RWPE2 (cell line): ENCODE measurements at places on chromosomes 7 and 10.
A peak's percentile ranks its signal among the peaks of the same experiment; 100 is the strongest.

DNA sequence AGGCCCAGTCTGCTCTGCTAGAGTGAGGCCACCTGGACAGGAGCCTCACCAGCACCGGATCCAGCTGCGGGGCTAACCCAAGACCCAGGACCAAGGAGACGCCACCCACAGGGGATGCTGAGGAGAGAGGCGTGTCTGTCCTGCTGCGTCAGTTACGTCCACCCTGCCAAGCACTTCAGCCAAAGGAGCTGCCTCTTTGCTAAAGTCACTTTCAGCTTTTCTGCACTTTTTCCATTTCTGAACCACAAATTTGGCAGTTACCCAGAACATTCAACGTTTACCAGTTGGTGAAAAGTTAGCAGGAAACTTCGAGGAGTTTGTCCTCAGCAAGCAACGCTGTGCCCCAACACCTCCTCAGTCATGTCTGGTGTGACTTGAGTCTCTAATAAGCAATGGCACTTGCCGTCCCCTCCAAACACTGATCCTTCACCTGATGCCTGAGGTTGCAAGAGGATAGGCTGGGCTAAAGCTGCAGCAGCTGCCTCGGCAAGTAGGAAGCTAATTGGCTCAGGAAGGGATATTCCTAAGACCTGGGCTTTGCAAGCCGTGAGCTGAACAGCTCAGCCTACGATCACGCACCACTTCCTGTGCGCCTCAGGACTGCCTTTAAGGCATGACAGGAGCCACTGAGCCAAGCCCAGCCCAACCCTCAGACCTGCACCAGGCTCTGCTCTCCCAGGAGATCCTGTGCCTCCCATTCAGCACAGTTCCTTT, 40.1 kb downstream of the KCNH2 start:
- H3K36me3 ChIP-seq: no peaks in the 10 kb centered on the region
- peak; percentile 76 for DNase-seq
- H3K27me3 ChIP-seq: no peaks in the 10 kb centered on the region
- H3K4me1 ChIP-seq: peaks cover 36% of the 10 kb centered on the region
- H3K27ac ChIP-seq: peak overlapping the region; percentile 38
- no peak overlapping the region for H3K4me3 ChIP-seq

GRCh38 chr10:59037018-59037389, 139.4 kb upstream of the PHYHIPL start:
- no peak overlapping the region for H3K4me3 ChIP-seq
- H3K27me3 ChIP-seq: no peaks in the 10 kb centered on the region
- DNase-seq: no peak
- H3K36me3 ChIP-seq: no peaks in the 10 kb centered on the region

DNA sequence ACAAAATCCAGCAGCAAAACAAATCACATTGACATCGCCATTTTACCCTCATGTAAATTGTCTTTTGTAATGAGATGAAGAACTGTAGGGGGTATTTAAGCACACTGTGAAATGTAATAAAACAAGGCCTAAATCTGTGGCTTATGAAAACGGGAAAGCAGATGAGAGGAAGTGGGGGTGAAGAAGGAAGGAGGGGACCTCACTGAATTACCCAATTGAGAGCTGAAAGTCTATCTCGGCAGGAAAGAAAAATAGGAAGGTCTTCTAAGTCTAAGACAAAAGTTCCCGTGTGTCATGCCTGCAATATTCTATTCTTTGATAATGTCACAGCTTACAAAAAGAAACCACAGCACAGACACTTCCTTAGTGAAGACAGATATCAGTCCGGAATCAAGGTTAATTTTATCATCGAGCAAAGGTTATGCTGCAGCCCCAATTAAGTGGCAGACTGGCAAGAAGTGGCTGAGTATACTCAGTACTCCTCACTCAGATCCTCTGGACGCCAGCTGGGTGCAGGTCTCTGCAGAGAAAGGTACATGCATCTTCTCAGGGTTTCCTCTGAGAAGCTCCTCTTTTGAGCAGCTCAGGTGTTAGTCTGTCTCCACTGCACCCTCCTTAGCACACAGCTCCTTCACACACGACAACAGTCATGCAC, 239.7 kb downstream of the FANK1 start:
- no peak overlapping the region for H3K27ac ChIP-seq
- H3K4me3 ChIP-seq: no peak overlapping the region
- no peaks in the 10 kb centered on the region for H3K27me3 ChIP-seq
- no peaks in the 10 kb centered on the region for H3K36me3 ChIP-seq

DNA sequence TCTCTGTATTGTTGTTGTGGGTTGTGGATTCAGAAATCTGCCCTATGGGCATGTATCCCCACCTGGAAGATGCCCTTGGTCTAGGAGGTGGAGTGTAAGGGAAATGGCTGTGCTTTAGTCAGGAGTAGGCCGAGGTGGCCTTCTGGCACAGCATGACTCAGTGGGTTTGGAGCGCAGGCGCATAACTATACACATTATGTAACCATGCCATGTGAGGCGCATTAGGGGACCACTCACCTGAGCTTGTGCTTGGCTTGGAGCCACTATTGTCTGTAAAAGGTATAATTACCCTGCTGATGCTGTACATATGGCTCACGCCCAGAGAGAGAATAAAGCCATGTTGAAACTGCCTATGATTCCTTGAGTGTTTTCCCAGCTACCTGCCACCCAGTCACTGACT, 20.6 kb upstream of the ADAMTS14 start:
- H3K27me3 ChIP-seq: no peaks in the 10 kb centered on the region
- no peak for DNase-seq
- peak overlapping the region; percentile 20 for H3K27ac ChIP-seq
- no peaks in the 10 kb centered on the region for H3K36me3 ChIP-seq
- H3K4me3 ChIP-seq: no peak overlapping the region

DNA sequence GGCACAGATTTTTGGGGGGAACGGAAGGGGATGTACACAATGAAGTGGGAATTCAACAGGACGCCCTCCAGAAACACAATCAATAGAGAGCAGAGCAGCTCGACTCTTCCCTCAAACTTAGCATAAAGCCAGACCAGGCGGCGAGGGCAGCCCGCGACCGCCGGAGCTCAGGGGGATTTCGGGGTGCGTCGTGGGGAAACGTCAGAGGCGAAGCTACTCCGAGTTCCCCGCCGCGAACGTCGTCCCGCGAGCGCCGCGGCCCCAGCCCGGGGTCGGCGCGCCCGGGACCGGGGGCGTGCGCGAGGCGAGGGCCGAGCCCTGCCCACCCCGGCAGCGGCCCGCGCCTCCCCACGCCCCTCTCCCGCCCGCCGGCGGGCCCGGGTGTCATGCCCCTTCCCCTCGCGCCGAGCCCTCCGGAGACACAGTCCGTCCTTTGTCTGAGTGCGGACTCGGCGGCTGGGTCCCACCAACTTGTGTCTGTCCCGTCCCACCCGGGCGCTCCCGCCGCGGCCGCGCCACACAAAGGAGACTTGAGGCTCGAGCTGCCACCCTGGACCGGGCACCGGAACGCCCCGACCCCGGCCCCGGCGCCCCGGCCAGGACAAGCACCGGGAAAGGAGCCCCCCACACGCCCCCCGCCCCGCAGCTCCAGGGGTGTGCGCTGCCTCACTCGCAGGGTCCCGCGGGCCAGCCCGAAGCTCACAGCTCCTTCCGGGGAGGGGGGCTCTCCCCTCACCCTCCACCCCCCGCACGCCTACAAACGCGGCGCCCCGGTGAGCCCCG, 634 bp downstream of the EZH2 start:
- peak; percentile 70 for DNase-seq
- no peaks in the 10 kb centered on the region for H3K27me3 ChIP-seq
- H3K4me3 ChIP-seq: peak overlapping the region; percentile 90
- peak overlapping the region; percentile 68 for H3K27ac ChIP-seq
- peaks cover 6% of the 10 kb centered on the region; the same call in 1 of the 2 replicates for H3K36me3 ChIP-seq

DNA sequence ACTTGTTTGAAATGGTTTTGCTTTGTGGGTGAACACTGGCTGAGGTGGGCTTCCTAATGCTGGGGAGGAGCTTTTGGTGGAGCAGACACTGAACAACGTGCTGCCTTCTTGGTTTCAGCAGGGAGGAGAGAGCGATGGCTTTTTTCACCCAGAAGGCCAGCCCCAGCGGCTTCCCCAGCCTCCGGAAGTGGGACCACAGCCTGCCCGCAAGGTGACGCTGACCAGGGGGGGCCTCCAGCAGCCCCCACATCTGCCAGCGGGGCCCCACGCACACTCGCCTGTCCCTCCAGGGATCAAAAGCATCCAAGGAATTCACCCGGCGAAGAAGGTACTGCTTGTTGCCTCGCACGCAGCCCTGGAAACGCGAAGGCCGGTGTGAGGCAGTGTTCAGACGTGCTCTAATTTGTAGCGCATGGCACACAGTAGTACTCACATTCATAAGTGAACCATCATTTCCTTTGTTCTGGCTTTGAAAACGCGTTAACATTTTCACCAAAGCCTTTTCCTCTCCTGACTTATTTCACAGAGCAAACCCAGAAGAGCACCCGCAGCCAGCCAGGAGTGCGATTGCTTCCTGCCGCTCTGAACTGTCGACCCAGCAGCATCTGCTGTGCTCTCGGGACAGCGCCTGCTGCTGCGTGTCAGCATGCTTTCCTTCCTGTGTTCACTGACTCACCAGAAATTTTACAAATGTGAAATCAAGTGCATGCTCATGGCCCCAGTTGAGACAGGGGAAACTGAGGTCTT, 48.4 kb downstream of the SHH start:
- H3K4me1 ChIP-seq: no peaks in the 10 kb centered on the region
- no peak overlapping the region for H3K4me3 ChIP-seq
- peaks cover 55% of the 10 kb centered on the region for H3K36me3 ChIP-seq
- no peak overlapping the region for H3K27ac ChIP-seq

DNA sequence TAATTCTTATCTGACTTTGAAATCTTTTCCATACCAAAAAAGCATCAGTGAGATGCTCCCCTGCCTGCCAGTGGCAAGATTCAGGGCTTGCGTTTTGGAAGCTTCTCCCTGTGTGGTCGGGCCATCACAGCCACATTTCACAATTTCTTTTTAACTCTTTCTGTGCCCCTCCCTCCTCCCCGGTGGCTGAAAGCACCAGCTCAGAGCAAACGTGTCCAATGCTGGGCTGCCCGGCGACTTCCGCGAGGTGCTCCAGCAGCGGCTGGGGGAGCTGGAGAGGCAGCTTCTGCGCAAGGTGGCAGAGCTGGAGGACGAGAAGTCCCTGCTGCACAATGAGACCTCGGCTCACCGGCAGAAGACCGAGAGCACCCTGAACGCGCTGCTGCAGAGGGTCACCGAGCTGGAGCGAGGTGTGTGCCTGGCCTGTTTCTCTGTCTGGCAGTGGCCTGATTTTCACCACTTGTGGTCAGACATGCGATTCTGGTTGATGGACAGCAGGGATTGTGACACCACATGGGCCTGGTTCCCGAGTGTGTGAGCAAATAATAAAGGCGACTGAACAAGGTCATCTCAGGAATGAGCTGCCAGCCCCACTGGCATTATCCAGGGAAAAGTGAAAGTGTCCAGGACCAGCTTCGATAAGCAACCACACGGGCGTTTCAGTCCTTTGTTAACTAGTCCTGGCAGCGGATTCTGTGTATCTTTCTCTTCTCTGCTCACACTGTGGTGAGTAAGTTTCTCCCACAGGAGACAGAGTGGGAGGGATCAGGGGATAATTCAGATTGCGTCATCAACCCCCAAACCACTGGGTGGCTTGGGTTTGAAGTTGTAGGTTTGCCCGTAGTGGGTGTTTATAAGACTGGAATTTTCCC, 2.6 kb downstream of the NPTX2 start:
- H3K4me1 ChIP-seq: no peaks in the 10 kb centered on the region
- no peak overlapping the region for H3K27ac ChIP-seq
- H3K4me3 ChIP-seq: no peak overlapping the region
- H3K27me3 ChIP-seq: peaks cover 81% of the 10 kb centered on the region

GRCh38 chr10:86583983-86584382, 62.4 kb upstream of the WAPL start:
- no peak for DNase-seq
- no peak overlapping the region for H3K4me3 ChIP-seq
- H3K27ac ChIP-seq: no peak overlapping the region
- H3K27me3 ChIP-seq: no peaks in the 10 kb centered on the region
- no peaks in the 10 kb centered on the region for H3K4me1 ChIP-seq

DNA sequence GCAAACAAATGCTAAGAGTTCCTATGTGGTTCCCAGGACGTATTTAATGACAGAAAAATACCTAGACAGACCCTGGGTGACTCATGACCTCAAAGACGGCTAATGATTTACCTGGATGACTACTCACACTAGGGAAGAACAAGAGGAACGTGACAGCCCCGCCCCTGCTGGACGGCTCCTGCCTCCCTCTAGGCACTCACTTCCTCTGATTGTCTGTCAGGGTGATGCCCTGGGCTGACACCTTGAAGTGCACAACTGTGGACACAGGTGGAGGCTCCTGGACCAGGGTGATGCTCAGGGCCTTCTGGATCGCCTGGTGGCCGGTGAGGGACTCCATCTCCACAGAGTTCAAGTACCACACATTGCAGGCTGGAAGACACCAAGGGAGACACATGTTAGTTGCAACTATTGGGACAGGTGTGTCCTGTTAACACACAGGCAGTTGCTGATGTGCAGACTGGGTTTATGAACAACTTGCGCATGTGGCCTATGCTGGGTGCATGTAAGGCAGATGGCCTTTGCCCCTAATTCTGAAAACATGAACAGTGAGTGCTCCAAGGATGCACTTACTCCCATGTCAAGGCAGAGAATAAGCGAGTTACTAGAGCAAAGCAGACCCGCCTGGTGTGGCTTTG, 298.3 kb downstream of the TNS3 start:
- H3K4me3 ChIP-seq: no peak overlapping the region
- H3K27me3 ChIP-seq: no peaks in the 10 kb centered on the region
- no peak for DNase-seq
- peaks cover 49% of the 10 kb centered on the region for H3K36me3 ChIP-seq
- peak overlapping the region; percentile 79 for H3K27ac ChIP-seq

DNA sequence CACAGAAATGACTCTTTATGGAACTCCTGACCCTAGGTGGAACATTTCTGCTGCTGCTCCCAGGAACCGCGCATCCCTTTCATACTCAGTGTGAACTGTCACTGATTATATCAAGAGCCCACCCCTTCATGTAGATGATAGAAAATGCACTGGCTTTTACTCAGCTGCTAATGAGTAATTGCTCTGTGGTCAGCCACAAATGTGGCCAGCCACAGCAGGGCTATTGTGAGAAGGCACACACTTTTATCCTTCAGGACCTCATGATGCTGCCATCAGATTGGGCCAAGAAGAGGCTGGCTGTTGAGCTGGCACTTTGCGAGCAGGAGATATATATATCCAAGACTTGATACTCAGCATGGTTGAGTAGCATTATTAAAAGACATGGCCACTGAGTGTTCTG, 124.7 kb downstream of the CFAP58 start:
- H3K27ac ChIP-seq: no peak overlapping the region
- H3K4me3 ChIP-seq: no peak overlapping the region
- H3K27me3 ChIP-seq: no peaks in the 10 kb centered on the region
- DNase-seq: no peak
- no peaks in the 10 kb centered on the region for H3K4me1 ChIP-seq

DNA sequence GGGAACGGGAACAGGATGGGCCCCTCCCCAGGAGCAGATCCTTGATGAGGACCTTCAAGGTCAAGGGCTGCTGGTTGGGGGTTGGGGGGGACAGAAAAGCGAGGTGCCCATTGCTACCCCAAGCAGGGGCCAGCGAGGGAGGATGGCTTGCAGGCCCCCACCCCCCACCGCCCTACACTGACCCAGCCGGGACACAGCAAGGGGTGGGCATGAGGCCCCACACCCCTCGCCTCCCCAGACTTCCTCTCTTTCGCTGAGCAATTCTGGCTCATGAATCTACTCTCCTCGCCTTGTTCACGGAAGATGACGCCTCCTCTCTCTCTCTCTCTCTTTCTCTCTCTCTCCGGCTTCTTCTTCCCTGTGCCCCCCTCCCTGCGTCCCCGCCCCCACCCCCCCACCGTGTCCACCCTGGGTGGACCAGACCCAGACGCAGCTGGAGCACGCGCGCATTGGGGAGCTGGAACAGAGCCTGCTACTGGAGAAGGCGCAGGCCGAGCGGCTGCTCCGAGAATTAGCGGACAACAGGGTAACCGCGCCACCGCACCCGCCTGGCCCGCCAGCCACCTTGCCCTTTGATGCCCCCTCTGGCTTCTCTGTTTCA, 81.1 kb upstream of the GTF2IRD1 start:
- no peaks in the 10 kb centered on the region for H3K27me3 ChIP-seq
- H3K4me3 ChIP-seq: no peak overlapping the region
- H3K4me1 ChIP-seq: no peaks in the 10 kb centered on the region
